ENCODE measurements at places on chromosomes 2 and 18.

DNA sequence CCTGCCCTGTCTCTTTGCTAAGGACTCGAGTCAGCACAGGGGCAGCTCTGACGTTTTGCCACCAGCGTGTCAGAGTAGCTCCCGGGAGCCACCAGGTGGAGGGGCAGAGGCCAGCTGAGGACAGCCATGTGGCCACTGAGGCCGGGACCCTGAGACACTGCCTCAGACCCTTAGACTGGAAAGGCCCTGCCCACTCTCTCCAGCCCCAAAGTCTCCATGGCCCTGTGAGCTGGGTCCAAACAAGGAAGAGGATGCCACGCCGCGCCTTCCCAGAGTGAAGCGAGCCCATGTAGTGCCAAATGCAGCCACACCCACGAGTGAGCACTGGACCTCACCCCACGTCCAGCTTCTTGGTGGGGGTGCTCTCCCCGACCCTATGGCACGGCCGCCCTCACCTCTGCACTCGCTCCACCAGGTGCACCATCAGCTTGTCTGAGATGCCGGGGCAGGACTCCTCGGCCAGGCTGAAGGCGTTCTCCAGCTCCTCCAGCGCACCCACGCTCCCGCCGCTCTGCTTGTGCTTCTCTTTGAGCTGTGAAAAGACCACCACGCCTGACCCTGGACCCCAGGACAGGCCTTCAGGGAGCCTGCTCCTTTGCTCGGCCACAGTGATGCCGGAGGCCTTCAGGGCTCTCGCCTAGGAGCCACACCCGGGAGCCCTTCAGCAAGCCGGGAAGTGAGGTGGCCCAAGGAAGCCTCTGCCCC lies 12.2 kb downstream of the STK25 start:
- no peak for DNase-seq

DNA sequence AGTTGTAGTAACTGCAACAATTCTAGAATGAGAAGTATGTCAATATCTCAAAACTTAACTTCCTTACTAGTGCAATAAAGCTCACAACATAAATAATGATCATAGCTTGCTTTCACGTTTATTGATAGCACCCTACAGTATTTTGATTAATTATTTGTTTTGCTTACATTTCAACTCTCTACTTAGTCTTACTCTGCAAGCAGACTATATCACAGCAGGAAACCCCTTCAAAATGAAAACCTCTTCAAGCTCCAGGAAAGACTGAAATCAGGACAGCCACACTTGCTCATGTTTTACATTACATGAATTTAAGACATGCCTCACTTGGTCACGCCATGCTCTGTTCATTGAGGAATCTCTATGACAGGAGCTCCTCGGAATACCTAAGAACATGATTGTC lies 3.3 kb downstream of the OLA1 start:
- no peak for DNase-seq

DNA sequence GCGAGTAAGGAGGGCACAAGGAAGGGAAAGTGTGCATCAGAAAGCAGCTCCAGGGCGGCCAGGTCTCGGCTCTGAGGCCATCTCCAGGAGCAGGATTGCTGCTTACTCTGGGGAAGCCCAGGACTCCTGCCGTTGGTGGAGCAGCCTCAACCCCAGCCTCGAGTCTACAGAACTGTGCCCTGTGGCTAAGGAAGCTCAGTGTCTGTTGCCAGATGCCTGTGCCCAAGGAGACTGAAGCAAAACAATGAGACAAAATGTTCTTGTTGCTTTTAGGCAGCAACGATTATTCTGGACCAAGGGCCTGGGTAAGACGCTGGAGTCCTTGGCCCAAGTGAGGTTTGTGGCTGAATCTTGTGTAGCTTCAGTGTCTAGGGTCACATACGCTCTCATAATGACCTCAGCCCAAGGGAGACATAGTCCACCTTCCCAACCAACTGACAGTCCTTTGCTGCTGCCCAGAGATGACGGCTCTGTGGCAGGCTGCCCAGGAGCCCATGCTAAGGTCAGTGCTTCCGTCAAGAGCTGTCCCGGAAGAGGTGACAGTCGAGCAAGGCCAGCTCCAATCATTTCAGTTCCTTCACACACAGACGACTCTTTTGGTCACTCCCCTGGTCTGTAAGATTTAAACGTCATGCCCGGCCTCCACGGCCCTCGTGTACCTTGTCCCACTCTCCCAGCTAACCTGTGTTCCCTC lies 223.8 kb downstream of the TTC32 start:
- no peak for DNase-seq

DNA sequence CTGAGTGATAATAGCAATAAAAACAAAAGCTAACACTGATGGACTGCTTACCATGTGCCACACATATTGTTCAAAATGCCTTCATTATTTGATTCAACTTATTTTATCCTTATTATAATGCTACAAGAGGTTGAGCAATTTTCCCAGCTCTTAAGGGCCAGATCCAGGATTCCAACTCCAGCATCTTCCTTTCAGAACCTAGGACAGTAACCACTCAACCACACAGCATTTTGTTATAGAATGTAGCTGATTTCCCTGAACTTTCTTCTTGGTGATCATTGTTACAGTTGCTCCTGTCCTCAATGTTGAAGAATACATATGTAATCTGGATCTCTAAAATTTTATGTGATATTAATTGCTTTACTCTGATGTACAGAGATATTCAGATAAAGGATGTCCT lies 341.7 kb downstream of the PIK3C3 start:
- no peak for DNase-seq

DNA sequence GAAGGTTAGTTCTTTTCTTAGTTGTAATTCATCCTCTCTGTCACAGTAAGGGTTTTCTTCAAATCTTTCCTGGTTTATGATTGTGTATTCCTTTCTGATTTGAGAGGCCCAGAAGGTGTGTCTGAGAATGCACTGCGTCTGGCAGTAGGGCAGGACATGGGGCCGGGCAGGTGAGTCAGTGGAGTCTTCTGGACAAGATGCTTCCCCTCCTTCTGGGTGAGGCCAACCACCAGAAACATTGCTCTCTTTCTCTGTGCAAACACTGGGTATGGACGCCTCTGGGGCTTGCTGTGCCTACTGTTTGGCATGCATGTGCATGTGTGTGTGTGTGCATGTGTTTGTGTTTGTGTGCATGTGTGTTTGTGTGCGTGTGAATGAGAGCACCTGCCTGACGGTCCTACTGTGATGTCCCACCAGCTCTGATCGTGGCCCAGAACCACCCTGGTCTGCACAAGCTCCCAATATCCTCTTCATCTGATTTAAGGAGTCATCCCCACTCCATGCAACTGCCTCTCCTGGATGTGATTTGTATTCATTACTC lies 93.2 kb upstream of the DLX2 start:
- no peak for DNase-seq

DNA sequence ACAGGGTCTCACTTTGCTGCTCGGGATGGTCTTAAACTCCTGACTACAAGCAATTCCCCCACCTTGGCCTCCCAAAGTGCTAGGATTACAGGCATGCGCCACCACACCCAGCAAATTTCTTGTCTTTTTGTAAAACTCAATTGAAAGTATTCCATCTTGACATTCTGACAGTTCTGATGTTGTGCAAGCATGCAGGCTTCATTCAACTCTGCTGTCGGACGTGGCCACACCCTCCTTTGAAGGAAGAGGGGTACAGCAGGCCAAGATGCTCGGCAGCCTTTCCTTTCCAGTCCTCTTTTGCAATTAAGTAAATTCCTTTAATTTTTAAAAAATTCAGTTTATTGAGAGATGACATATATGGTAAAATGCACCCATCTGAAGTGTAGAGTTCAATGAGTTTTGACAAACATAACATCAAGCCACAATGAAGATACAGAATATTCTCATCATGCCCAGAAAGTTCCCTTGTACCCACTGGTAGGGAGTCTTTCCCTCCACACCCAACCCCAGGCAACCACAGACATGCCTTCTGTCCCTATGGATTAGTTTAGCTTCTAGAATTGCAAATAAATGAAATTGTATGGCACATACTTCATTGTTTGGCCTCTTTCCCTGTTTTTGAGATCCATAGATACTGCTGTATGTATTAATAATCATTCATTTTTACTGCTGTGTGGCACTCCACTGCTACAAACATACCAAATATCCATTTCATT lies 33.1 kb downstream of the TUBB6 start:
- no peak for DNase-seq

GRCh38 chr2:114864901-114865300 lies 422.5 kb downstream of the DPP10 start:
- DNase-seq, result no peak

DNA sequence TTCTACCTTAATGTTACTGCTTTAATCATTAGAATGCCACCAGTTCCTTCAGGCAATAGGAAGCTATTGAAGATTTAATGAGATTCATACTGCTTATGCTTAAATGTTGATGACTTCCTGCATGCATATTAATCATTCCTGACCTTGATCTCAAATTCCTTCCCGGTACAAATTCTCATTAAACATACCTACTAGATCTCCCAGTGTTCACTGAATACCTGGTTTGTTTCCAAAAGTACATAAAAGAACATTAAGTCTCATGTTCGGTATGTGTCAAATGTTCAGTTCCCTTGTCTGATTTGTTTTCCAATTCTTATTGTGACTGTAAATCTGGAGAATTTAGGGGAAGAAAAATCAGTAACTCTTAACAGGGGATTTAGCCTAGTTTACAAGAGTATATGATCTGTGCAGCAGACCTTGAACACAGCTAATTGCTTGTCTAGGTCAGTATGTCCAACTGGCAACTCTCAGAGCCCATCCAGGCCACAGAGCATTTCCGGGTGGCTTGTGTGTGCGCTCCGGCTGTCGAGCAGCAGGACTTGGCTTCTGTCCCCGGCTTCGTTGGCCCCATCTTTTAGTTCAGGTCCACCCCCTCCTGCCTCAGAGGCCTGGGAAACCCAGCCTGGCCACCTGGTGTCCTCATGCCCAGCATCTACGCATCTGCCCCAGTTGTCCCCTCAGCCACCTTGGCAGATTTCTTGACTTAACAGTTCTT lies 13.1 kb downstream of the METAP1D start:
- no peak for DNase-seq

DNA sequence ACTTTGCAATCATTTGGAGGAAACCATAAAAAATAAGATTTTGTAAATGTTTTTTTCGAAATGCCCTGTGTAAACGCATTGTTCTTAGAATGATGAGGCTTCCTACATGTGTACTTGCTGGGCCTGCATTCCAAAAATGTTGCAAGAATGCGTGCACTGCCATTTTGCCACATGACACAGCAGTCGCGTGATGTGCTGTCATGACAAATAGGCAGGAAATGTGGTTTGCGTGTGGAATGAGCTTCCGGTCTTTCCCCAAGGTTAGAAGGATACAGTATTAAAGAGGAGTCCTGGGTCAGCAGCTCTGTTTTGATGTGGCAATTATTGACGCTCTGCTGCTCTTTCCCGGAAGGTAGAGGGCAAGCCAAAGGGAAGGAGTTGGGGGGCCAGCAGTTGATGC lies 18.1 kb upstream of the SERPINB2 start:
- no peak for DNase-seq
